SW480 (cell line): ENCODE measurements at places on chromosomes 6 and 20.

DNA sequence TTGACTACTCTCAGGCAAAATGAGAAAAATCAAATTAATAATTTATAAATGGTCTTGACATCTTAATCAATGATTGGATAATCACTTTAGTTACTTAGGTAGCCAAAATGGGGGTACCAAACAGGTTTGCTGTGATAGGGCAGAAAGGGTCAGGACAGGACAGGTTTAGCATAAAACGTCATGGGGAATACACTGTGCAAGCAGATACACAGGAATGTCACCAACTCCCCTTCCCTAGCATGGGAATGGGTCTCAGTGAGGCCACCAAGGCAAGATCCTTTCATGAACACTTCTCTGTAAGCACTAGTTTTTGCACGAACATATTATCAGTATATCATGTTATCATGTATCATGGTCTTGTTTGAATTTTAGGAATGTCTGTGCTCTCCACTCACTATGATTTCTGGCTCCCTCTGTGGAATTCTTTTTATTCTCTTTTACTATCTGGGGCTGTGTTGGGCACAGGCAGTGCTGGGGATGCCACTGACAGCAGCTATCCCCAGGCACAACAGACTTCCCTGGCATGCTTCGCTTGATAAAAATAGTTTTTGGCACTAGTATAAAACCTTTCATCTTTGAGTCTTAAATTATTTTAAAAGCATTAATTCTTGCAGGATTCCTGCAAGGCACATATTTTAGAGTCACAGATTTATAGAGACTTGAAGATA is 18.3 kb downstream of the PTCHD4 start:
- DNase-seq = no peak

DNA sequence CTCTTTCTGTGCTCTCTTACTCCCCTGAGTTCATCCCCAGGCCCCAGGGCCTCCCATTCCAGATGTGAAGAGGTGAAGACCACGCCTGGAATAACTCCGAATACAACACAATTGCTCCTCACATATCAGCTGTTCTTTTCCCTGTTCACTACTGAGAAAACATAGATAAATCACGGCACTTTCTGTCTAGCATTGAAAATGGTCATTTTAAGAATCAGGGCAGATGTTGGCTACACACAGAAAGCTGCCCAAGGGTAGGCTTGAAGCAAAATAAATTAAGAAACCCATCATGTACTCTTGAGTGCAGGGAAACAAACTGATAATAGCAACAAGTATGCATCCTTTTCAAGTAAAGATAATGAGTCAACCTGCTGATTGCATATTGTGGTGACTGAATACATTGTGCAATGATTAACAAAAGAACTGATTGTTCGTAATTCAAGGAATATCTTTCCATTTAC is 382.5 kb downstream of the PRKN start:
- DNase-seq = no peak

DNA sequence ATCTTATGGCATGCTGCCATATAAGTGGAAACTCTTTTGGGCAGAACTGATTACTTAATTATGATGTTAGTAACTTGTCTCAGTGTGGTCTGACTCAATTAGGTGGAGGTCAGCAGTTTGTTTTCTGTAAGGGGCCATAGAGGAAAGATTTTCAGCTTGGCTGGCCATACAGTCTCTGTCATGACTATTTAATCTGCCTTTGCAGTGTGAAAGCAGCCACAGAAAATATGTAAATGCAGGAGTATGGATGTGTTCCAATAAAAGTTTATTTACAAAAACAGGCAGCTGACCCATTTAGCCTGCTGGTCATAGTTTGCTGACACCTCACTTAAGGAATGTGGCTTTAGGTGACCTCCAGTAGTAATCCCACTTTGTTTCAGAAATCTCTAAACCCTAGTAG is 700.7 kb downstream of the EPM2A start:
- no peak for DNase-seq

GRCh38 chr6:75116946-75117345 is 88.9 kb downstream of the COL12A1 start:
- DNase-seq = no peak

GRCh38 chr6:84568971-84569370 is 195.4 kb downstream of the TBX18 start:
- peak; percentile 28 for DNase-seq

- peak; percentile 86 for DNase-seq
Observed at GRCh38 chr20:53735536-53736050, 142.0 kb upstream of the ZNF217 start.

DNA sequence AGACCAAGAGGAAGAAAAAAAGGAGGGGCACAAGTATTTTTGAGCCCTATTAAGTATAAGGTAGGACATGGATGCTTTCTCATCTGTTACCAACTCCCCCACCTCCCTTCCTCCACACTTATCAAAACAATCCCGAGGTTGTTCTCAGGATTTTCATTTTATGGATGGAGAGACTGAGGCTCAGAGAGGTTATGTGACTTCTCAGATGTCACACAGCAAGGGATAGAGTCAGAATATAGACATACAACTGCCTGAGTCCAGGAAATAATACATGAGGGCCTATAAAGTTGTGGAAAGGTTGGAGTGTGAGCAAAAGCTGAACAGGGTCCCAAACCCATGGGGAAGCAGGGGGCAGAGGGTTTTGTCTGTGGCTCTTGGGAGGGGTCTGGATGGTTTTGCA is 19.3 kb downstream of the KCNK17 start:
- DNase-seq = no peak

DNA sequence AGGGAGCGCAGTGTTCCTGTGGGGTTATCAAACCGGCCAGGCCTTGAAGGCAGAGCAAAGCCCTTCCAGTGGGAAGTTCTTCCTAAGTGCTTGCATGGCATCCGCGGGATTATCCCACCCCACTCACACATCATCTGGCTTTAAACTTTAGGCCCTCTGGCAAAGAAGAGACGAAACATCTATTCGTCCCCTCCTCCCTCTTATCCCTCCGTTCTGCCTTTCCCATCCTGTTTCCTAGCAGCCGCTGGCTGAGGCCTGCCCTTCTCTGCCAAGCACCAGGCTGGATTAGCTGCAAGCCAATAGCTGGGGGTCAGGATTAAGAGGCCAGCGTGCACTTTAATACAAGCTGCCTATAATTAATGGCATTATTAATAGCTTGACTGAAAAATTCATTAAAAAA is 621.0 kb downstream of the PKHD1 start:
- DNase-seq = no peak

GRCh38 chr6:165821754-165822153 is 158.7 kb upstream of the PDE10A start:
- peak; percentile 2 for DNase-seq

- no peak for DNase-seq
Observed at GRCh38 chr6:39998126-39998525, 63.9 kb upstream of the MOCS1 start.

- no peak for DNase-seq
Observed at GRCh38 chr6:136521427-136521826, 28.8 kb downstream of the MAP7 start.

DNA sequence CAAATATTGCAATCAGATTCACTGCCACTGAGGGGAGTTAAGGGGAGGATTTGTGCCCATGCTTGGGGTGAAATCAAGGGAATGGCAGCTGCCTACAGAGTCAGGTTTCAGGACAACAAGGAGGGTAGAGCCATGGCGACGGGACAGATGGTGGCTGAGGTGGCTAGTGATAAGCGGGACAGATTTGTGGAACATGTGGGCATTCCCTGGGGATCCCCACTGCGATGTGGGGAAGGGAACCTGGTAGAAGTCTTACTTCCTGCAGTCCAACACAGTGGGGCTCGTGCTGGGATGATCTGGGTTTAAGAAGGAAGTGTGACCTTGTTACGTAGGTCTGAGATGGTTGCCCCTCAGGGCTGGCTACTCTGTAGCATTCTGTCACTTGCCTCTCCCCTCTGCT is 292.0 kb upstream of the JARID2 start:
- DNase-seq = no peak

DNA sequence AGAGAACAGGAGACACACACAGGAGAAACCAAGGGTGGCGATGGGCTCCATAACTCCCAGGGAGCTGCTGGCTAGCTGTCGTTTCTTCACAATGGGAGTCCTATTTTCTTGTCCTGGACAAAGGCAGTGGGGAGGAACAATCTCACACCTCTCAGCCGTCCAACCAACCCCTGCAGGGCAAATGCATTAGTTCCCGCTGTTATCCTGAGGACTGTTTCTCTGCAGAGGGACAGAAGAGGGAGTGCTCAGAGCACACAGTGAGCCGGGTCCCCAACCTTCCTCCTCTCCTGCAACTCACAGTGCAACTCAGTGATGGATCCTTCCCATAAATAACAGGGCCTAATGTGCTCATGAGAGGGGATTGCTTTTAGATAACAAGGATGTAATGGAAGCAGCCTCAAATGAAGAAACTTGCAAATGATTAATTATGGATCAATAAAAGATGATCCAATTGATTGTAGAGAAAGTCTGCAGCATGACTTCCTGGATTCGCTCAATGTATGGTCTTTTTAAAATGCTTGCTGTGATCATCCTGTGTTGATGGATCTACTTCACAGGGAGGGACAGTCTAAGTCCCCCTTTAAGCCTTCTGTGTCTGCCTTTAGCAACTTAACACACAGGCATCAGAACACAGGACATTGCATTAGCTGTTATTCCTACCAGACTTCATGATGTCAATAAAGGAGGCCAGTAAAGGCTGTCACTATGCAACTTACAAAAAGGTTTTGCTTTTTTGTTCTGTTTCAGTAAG is 453.4 kb upstream of the AGPAT4 start:
- DNase-seq = no peak

GRCh38 chr6:13466304-13467215 is 20.8 kb downstream of the GFOD1 start:
- peak; percentile 65 for DNase-seq

GRCh38 chr20:4459081-4459480 is 262.6 kb upstream of the PRND start:
- DNase-seq = no peak

DNA sequence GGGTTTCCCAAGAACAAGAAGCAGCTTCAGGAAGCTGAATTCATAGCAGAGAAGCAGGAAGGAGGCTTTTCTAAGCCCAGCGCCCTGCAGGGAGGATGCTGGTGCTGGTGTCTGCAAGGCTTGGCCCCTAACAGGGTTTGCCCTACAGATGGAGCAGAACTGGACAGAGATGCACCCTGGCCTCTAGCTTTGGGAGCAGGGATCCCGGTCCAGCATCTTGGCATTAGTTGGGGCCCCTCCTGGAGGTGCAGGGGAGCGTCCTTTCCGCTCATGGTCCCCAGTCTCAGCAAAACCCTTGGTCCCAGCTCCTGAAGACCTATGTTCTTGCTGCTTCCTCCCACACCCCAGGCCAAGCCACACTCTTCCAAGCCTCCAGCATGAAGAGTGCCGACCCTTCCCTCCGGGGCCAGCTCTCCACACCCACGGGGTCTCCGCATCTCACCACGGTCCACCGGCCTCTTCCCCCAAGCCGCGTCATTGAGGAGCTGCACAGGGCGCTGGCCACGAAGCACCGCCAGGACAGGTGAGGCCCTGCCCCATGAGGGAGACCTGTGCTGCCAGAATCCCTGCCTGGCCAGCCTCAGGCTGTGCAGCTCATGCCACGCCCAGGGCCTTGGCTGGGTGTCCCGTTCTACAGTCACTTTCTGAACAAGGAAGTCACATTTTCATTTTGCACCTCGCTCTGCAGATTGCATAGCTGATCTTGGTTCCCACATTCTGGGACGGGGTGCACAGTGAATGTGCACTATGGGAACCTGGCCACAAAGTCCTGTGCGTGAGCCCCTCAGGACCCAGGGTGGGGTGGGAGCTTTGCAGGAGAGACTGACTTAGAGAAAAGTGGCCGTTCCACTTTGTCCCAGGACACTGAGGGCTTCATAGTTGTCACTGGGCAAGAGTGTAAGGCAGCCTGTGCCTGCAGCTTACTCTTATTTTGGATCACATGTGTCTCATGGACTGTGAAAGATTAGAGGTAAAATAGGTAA is 160.2 kb downstream of the SYCP2 start:
- DNase-seq = no peak

DNA sequence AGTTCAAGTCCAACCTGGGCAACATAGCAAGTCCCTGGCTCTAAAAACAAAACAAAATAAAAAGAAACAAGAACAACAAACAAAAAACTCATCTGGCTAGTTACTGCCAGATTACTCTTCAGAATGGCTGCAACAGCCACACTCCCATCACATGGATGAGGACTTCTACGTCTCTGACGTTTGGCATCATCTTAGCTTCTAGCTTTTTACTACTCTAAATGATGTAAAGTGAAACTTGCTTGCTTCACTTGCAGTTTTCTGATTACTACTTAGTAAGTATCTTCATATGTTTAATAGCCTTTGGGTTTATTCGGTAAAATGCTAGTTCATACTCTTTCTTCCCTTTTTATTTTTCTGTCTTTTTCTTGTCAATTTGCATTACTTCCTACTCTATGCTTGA is 161.1 kb upstream of the CARMIL1 start:
- no peak for DNase-seq

GRCh38 chr6:2676048-2676447 is 74.7 kb downstream of the MYLK4 start:
- DNase-seq = no peak

GRCh38 chr20:32018269-32019155 is 8.3 kb downstream of the CCM2L start:
- DNase-seq = peak; percentile 98

GRCh38 chr6:31358302-31358701 is 1.3 kb upstream of the HLA-B start:
- DNase-seq = no peak

DNA sequence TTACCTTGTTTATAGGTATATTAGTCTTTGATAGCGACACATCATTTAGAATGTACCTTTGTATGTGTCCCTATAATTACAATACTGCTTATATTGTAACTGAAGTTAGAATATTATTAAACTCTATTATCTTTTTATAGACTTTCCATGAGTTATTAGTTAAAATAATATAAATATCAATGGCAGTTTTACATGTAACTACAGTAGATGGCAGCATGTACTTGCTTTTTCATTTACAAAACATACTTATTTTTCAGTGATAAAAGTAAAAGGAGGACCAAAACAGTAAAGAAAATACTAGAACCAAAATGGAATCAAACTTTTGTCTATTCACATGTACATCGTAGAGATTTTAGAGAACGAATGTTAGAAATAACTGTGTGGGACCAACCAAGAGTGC is 364.3 kb downstream of the RIMS1 start:
- no peak for DNase-seq

- DNase-seq = no peak
Observed at GRCh38 chr6:31075528-31075927, 36.8 kb downstream of the C6orf15 start.

DNA sequence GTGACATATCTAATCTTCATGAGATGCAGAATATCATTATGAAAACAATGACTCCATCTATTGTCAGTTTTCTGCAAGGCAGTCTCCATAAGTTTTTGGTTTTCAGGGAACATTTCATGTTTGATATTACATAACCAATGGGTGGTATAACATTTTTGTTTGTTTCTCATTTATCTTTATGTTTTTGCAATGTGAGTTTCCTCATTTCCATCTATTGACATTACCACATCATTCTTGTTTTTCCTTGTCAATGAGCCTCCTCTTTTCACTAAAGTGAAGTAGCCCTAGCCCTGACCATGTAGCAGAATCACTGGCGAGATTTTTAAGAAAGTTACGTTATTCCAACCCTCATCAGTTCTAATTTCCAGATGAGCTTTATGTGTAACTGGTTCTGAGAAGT is 4.4 kb downstream of the EFHC1 start:
- DNase-seq = no peak

GRCh38 chr6:81166770-81167169 is 585.7 kb downstream of the TENT5A start:
- no peak for DNase-seq

GRCh38 chr20:47319517-47320252 is 36.8 kb downstream of the ZMYND8 start:
- DNase-seq = peak; percentile 53

- no peak for DNase-seq
Observed at GRCh38 chr6:168372889-168373288, 53.3 kb upstream of the DACT2 start.
